ENCODE measurements at places on chromosomes 1 and 21.
A peak's percentile ranks its signal among the peaks of the same experiment; 100 is the strongest.

DNA sequence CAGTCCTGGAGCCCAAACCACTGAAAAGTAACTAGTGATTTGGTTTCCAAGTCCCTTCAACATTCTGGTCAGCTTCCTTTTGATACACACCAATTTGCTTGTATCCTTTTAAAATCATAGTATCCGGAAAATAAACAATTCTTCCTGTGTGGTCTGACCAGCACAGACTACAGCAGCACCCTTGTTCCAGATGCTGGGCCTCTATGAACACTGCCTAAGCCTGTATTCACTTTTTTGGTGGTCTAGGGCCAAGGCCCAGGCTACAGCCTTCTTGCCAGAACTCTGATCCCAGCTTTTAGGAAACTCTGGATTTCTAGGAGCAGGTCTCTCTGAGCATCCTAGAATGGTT, 801 bp upstream of the DDAH1 start:
- no peak for DNase-seq

DNA sequence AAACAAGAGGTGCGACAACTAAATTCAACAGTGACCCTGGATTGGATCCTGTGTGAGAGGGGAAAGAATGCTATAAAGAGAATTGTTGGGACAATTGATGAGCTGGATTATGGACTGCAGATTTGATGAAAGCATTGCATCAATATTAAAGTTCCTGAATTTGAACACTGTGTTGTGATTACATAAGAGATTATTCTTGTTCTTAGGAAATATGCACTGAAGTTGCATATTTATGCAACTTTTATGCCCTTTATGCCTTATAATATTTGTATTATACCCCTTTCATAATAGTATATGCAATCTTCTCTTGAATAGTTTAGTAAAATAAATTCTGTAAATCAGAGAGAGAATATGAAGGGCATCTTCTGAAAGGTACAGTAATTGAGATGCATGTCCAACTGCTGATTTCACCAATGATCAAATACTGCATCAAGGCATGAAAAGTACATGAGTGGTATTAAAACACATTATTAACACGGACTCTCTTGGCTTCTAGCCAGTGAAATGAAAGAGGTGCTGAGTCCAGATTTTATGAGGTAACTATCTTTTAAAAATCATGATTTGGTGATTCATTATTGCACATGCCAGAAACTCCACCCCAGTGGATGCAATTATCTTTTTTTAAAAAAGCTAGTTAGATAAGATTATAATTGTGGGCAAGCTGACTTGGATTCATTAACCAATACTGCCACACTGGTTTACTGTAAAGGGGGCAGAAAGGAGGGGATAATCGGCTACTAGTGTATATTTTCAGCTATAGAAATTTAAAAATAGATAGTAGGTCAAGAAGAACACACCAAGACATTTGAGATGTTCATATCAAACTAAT, 19.9 kb upstream of the LPAR3 start:
- DNase-seq: no peak

GRCh38 chr1:101244842-101245241, 8.0 kb downstream of the S1PR1 start:
- DNase-seq: no peak

GRCh38 chr1:204323887-204324286, 35.8 kb downstream of the PLEKHA6 start:
- DNase-seq: no peak

- DNase-seq: no peak
Observed at GRCh38 chr1:207097871-207098324, 6.1 kb upstream of the C4BPA start.

- no peak for DNase-seq
Observed at GRCh38 chr1:16921391-16922185, at the start of gene CROCC. Gene CROCC, plus strand, starts transcription at chr1:16921931. Its CDS starts 88 bp downstream, at chr1:16922019.

DNA sequence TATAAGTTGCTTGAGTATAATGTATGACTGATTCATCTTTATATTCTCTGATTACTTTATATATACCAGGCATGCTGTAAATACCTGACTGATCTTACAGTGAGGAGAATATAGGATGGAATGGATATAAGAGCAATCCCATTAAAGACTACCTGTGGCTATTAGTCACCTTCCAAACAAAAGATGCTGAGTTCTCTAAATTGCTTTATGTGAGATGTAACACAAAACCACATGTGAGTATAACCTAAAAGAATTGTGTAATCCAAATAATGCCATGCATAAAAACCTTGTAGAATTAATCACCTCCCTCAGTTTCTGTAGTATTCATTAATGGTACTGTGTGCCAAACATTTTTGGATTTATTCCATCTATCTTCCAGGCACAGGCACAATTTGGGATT, 134.6 kb upstream of the LRRC7 start:
- no peak for DNase-seq

DNA sequence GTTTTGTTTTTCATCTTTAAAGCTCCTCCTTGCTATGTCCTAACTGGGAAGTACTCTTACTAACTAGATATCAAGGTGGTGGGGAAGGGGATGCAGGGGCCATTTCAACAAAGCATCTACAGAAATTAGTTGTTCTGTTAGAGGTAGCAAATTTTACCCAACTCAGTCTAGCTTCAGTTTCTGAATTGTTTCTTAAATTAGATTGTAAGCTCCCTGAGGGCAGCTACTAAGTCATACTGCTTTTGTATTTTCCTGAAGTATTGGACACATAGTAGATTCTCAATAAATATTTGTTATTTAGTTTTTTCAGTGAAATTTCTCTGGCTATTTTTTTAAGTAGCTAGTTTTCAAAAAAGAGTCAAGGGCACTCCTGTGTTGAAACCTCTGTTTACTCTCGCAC, 1.8 kb downstream of the UBAP2L start:
- DNase-seq: no peak

- DNase-seq: no peak
Observed at GRCh38 chr1:23563003-23563402, 3.7 kb upstream of the ID3 start.

GRCh38 chr1:150995896-150996295, 10.8 kb downstream of the MINDY1 start:
- DNase-seq: no peak

GRCh38 chr1:119808491-119808890, 2.8 kb downstream of the REG4 start:
- DNase-seq: no peak

DNA sequence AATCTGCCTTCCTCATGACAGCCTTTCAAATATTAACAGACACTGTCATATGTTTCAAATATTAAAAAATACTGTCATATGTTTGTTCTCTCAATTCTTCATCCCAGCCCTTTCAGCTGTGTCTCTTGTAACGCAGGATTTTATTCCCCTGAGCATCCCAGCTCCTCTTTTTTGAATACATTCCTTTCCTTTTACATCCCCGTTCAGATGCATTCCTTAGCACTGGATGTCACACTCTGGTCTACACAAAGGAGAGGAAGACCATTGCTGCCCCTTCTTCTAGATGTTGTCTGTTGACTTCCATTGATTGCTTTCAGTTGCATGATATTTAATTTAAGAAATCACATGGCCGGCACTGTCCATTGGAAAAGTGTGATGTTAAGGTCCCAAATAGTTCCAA, 117.4 kb upstream of the PAXBP1 start:
- no peak for DNase-seq

DNA sequence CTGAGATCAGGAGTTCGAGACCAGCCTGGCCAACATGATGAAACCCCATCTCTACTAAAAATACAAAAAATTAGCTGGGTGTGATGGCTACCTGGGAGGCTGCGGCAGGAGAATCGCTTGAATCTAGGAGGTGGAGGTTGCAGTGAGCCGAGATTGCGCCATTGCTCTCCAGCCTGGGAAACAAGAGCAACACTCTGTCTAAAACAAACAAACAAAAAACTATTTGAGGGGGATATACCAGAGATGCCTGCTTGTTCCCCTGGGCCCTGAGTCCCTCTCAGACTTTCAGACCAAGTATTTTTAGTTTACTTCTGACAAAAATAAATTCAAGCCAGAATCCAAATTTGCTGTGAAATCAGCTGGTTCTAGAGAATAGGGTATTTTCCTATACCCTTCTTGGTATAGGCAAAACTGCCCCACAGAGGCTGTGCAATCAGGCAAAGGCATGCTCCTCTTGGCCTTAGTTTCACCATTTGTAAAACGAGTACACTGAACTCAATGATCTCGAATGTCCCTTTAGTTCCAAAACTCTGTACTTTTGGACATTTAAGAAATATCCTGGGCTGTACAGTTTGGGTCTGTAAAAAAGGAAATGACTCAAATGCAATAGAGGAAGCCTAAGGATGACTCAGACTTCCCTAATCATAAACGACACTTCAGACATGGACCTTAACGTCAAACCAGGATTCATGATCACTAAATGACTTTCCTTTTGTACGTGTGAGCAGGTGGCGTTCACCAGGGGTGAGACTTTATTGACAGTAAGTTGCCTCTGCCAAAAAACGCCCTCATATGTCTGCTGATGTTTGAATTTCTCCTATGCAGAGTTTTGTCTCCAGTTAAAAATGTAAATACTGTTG, 16.1 kb downstream of the ENSA start:
- DNase-seq: no peak

- no peak for DNase-seq
Observed at GRCh38 chr1:203645996-203646395, 19.4 kb downstream of the ATP2B4 start.

DNA sequence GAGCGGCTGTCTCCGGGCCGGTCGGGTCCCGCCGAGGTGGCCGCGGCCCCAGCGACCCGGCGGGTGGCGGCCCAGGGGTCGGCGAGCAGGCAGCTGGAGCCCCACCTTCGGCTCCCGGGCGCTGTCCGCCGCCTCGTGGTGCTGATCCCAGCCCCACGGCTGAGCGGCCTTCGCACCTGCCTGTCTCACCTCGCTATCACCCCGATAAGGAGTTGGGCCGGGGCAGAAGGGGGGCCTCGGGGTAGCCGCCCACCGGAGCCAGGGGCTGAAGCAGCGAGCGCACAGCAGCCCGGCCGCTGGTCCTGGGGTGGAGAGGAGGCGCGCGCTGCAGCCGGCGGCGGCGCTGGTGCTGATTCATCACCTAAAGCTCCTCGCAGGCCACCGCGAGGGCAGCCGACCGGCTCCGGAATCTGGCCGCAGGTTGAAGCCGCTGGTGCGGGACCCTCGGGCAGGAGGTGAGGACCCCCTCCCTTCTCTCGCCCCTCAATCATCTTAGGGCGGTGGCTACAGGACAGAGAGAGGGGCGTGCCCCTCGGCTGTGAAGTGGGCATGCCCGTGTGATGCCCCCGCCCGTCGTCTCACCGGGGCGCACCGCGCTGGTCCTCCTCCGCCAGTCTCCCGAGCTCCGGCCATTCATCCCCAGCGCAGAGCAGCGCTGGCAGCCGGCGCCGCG, 575 bp downstream of the TRIM67 start:
- DNase-seq: no peak

GRCh38 chr1:29415861-29416260, 179.5 kb downstream of the PTPRU start:
- no peak for DNase-seq

GRCh38 chr21:45590726-45591618, 48.7 kb upstream of the SLC19A1 start:
- peak; percentile 44 for DNase-seq

- no peak for DNase-seq
Observed at GRCh38 chr21:27213303-27213702, 246.4 kb upstream of the ADAMTS5 start.

GRCh38 chr21:27649762-27650161, 682.9 kb upstream of the ADAMTS5 start:
- no peak for DNase-seq

- DNase-seq: no peak
Observed at GRCh38 chr21:18715606-18716005, 312.0 kb upstream of the TMPRSS15 start.

DNA sequence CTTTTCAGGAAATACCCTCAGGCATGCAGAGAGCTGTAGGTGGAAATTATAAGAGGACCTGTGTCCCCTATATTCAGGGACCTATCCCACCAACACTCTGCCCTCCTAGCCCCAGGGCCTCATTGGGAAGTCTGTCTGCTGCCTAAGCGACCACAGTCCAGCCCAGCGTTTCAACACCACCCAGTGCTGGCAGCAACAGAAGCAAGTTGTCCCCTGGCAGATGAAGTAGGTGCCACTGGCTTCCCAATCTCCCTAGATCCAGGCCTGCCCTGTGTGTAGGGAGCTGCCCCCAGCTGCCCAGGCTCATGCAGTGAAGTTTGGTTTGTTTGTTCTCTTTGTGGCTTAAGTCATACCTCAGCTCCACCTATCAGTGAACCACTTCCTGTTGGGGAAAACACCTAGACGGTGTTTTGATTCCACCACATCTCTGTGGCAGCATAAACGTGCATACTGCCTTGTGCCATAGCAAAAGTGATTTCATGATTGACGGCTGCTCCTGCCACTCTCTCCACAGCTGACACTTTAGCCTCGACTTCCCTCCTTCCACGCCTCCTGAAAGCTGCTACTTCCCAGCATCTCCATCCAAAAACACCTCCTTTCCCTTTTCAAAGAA, 8.1 kb upstream of the LEFTY1 start:
- DNase-seq: peak; percentile 54

DNA sequence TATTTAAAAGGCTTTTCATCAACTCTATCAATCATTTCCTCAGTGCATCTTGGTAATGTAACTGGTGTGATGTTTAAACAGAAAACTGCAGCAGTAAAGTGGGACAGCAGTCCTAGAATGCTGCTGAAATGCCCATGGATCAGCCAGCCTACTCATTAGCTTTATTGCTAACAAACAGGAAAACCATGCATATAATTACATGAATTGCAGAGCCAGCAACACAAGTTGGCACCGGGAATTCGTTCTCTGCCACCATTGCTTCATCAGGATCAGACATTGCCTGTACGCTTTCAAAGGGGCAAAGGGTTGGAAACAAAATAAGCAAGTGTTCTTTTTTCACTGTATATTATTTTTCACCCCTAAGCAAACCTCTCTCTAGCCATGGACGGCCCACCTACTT, 276.2 kb upstream of the LRRC7 start:
- DNase-seq: no peak

DNA sequence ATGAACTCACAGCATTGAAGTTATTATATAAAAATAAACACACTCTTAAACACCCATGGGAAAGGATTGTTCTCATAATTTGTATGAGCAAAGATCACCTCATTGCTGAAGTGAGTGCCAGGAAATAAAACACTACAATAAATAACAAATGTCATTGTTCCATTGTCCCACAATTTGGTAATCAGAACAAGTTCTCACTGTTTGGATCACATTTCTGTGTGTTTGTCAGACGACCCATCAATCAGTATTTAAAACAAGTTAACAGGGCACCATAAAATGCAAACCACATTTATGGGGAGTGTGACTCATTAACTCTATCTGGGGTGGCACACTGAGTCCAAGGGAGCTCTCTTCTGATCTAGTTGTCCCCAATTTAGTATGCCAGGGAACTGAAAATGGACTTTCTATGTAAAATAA, 124.5 kb downstream of the PTPRC start:
- no peak for DNase-seq

GRCh38 chr1:7620196-7620595, 150.9 kb upstream of the VAMP3 start:
- no peak for DNase-seq
